AG08396 (cell line): ENCODE measurements at places on chromosomes 11 and 22.

DNA sequence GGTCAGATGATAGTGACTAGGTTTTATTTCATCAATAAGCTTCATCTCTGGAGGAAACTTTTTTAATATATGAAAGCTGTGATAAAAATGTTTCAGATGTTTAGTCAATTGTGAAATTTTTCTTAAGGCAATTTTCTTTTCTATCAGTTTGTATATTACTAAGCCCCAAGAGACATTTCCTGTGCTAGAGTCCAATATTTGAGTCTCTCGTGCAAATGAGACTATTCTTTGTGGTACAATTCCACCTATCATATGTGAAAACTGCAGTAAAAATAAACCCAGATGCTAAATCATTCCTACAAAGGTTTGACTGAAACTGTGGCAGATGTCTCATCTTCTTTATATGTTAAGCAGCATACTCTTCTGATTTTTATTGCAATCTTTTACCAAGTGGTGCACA lies 28.0 kb downstream of the CTR9 start:
- DNase-seq, result no peak

DNA sequence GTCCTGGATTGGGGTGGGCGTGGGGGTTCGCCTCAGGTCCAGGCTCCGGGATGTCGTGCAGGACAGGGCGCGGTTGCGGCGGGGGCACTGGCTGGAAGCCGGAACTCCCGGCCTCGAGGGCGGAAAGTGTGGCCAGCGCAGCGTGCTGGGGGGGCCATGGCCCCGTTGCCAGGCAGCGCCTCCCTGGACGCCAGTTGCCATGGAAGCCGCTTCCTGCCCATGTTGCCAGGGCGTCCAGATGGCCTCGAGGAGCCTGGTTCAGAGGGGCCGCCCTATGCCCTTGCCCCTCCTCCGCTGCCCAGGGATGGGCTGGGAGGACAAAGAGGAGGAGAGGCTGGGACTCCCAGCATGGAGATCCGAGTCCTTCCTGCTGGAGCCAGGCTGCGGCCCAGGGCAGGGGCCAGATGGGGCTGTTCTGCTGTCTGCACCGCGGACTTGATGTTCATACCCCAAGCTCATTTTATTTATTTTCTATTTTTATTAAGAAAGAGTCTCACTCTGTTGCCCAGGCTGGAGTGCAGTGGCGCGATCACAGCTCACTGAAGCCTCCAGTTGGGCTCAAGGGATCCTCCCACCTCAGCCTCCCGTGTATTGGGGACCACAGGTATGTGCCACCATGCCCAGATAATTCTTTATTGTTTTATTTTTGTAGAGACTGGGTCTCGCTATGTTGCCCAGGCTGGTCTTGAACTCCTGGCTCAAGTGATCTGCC lies 4.6 kb upstream of the CCDC188 start:
- peak; percentile 43 for DNase-seq

GRCh38 chr11:117179048-117179999 lies 781 bp downstream of the SIDT2 start:
- peak; percentile 57 for DNase-seq

- DNase-seq, result no peak
These were observed 83.0 kb downstream of the INSC start for GRCh38 chr11:15197696-15198095.

DNA sequence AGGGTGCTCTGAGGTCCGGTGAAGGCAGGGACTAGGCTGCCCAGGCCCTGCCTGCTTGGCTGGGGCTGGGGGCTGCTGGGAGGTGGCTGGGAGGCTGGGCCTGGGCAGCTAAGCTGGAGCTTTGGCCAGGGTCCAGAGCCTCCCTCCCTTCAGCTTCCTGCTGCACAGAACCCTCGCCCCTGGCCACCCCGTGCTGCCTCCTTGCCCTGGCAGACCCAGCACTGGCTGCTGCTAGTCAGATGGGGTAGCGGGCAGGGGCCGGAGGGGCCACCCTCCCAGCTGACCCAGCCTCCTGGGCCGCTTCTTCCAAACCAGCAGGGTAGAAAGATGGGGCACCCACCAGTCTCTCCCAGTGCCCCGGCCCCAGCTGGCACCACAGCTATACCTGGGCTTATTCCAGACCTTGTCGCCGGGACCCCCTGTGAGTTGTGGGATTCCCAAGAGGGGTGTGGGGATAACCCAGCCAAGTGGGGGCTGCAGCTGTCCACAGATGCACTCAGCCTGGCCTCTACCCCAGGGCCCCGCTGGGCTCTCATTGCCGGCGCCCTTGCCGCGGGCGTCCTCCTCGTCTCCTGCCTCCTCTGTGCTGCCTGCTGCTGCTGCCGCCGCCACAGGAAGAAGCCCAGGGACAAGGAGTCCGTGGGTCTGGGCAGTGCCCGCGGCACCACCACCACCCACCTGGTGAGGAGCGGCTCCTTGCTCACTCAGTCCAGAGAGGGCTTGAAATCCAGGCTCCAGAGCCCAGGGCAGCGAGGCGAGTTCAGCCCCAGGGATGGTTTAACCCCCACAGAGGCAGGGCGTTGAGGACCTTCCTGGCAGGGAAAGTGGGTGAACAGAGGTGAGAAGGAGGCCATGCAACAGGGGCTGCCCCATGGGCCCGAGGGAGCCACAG lies at the start of gene SYT8:
SYT8 (plus strand) TSS at position 212 of the 892 bp plus-strand sequence; CDS start at position 328, 116 bp downstream.
- DNase-seq, result no peak

DNA sequence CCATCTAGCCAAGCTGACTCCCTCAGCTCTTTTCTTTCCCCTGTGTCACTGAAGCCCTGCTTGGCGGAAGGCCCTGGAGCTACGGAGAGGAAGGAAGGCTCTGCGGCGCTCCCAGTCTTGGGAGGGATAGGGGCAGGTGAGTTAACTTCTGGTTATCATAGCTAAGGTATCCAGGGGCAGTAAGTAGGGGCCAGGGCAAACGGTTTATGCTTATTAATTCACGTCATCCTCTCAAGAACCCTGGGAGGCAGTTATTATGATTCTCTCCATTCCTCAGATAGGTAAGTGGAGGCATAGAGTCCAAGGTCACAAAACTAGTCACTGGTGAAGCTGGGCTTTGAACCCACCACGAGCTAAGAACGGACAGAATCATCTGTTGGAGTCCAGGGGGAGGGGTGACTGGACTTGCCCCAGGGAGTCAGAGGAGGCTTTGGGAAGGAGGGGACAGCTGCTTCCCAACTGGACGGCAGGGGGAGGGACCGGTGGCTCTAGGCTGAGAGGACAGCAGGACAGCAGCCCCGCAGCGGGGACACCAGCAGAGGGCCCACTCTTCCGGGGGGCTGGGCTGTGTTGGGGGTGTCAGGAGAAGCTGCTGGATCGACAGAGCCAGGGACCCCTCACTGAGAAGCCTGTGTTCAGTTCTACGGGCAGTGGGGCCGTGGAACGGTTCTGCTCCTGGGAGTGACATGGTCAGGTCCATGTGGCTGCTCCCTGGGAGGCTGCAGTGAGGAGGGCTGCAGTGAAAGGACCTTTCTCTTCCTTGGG lies 3.5 kb downstream of the BAIAP2L2 start:
- DNase-seq, result no peak

- DNase-seq, result peak; percentile 26
These were observed at the start of gene NCAM1 for GRCh38 chr11:112961146-112961668. NCAM1 (plus strand) TSS chr11:112961420.

- no peak for DNase-seq
These were observed 3.0 kb downstream of the PRSS23 start for GRCh38 chr11:86803136-86804045.

DNA sequence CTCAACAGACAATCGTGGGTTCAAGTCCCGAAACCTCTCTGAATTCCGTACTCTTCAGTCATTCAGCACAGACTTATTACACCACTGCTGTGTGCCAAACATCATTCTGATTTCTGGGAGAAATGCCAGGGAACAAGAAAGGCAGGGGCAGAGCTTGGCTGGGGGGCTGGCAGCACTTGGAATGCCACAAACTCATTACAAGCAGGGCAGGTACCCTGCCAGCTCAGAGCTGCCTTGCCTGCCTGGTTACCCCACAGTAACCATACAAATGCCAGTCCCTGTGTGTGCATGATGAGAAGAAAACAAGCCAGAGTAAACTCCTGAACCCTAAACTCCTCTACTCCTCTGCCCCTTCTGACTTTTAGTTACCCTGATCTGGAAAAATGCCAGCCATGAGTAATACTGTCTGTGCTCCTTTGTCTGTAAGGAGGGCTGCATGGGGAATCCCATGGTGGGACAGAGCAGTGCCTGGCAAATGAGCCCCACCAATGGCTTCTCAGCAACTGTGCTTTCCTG lies 6.9 kb upstream of the RAD9A start:
- DNase-seq, result peak; percentile 34

- DNase-seq, result no peak
These were observed 251.3 kb upstream of the CCDC179 start for GRCh38 chr11:23111527-23111926.

DNA sequence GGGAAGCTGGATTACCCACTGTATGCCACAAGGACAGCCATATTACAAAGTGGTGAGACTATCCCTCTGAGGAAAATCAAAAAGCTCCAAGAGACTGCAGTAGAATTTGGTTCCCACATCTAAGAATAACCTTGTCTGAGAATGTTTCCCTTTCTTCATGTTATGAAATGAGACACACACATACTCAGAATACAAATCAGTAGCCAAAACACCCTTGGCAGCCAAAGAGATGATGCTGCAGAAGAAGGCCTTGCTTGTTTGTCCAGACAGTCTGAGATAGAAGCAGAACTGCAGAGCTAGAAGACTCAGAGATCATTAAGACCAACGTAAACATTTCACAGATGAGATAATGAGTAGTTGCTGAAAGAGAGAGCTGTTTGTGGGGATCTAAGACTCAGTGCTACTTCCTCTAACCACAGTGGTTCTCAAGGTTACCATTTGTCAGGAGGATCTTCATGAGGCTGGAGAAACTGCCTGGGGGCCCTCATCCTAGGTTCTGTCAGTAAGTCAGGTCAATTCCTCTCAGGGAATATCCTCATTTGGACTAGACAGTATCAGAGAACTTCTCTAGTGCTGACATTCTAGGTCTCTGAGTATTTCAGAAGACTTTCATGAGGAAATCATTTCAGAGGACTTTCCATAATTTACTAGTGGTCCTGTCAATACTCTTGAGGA lies 38.9 kb downstream of the RELT start:
- no peak for DNase-seq

- DNase-seq, result no peak
These were observed 53.8 kb downstream of the DENND5A start for GRCh38 chr11:9211322-9211721.

GRCh38 chr11:64165481-64165841 lies 452 bp downstream of the MACROD1 start:
- DNase-seq, result no peak

DNA sequence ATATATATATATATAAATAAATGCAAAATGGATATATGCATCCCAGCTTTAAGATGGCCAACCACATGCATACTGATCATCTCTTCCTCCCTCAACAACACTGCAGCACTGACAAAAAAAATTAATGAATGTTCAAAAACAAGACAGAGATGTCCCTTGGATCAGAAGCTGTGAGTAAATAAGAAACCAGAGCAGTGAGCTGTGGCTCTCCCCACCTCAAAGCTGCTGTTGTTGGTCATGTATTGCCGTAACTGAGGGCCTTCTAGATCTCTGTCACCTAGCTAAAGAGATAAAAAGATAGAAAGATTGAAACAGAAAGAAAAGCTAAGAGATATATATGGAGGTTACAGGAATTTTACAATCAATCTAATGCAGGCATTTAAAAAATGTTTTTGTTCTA lies 15.5 kb upstream of the TMEM135 start:
- no peak for DNase-seq

GRCh38 chr11:7575841-7576725 lies 62.3 kb downstream of the PPFIBP2 start:
- DNase-seq, result peak; percentile 41

DNA sequence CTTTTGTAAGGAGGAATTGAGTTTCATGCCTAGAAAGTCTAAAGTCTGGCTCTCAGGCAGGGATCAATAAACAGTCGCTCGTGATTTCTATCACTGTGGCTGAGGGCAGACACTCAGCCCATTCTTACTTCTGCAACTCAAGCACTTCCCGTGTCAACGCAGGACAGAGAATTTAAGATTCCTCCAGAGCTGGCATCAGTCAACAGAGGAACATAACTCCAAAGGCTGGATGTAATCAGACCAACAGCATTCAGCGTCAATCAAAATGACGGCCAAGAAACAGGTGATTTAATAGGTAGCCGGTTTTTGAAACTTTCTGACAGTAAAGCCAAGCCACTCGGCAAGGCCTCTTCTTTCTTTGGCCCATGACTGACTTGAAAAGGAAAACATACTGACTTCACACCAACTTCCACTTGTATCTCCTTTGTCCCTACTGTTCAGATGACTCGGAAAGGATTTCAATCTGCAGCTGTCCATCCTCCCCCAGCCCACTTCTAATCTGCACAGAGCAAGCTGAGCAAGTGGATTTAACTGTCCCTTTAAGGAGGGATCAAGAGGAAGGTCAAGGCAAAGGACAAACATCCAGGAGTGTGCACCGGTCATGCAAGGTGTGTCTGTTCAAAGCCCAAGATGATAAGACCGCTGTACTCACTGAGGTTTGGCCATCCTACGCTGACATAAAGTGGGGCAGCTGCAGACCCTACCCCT lies 9.5 kb downstream of the VPS37C start:
- no peak for DNase-seq

DNA sequence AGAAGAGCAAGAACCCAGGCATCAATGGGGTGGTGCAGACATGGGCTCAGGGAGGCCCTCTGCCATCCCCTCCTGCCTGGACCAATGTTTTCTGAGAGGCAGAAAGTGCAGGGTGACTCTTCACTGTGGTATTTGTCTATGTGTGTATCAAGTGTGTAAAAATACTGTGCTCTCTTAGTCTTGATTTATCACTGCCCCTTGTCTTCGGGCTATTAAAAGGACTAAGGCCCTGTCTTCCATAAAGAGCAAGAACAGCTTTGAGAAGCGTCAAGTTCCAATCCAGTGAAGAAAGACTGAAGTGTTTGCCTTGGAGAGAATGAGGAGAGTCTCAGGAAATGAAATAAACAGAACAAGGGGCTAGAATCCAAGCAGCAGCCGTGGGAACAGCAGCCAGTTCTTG lies 14.4 kb downstream of the PRSS23 start:
- peak; percentile 45 for DNase-seq

GRCh38 chr11:111358038-111359001 lies 20.8 kb downstream of the POU2AF1 start:
- DNase-seq, result no peak

GRCh38 chr11:69055598-69056516 lies 7.1 kb downstream of the TPCN2 start:
- no peak for DNase-seq

- DNase-seq, result no peak
These were observed 20.6 kb downstream of the PIWIL3 start for GRCh38 chr22:24753914-24754313.
